NCI-H1092 (cell line): ENCODE measurements at places on chromosomes 1 and 21.

DNA sequence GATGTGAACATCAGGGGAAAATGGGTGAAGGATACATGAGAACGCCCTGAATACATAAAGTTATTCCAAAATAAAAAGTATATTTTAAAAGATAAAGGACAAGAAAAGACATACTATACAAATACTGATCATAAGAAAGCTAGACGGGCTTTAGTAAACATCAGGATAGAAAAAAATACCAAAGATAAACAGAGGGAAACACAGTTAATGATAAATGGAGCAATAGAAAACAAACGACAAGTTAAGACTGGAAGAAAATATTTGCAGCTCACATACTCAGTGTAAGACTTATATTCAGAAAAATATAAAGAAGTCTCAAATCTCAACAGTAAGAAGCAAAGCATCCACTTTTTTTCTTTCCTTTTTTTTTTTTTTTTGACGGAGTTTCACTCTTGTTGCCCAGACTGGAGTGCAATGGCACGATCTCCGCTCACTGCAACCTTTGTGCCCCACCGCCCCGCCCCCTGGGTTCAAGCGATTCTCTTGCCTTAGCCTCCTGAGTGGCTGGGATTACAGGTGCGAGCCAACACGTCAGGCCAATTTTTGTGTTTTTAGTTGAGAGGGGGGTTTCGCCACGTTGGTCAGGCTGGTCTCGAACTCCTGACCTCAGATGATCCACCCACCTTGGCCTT is 94.8 kb downstream of the OMA1 start:
- no peak for DNase-seq

- peak; percentile 63 for DNase-seq
Measured at GRCh38 chr1:87335175-87335884, 6.7 kb downstream of the LMO4 start.

DNA sequence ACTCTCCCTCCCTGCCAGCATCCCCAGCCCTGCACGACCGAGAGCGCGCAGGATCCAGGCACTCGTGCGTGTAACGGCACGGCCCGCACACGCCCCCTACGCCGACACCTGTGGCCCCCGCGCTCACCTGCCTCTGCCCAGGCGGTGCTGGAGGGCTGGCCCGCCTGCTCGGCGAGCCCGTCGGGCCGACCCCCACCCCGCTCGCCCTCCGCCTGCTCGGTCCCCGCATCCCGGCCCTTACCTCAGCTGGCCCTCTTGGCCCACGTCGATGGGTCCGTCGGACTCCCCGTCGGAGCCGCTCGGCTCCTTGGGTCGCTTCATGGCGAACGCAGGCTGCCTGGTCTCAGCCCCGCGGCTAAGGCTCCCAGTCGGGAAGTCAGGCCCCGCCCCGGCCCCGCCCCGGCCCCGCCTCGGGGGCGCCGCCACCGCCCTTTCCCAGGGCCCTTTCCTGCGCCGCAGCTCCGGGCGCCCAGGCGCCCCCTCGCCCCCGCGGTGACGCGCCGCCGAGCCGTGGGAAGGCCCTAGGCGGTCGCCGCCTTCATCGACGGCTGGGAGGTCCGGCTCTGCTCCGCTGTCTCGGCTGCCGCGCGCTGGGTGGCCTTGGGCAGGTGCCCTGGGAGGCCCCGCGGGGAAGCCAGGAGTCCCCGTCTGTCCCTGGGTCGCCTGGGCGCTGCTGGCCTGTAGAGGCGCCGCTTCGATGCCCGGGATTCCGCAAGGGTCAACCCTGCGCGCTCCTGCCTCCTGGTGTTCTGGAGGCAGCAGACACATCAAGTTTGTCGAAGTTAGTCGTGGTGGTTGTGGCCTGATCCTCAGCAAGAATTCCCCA is at the start of gene HEYL:
Gene HEYL (minus strand): TSS at position 339 of the 826 bp plus-strand sequence. CDS start 18 bp downstream, at position 321.
- DNase-seq, result no peak

DNA sequence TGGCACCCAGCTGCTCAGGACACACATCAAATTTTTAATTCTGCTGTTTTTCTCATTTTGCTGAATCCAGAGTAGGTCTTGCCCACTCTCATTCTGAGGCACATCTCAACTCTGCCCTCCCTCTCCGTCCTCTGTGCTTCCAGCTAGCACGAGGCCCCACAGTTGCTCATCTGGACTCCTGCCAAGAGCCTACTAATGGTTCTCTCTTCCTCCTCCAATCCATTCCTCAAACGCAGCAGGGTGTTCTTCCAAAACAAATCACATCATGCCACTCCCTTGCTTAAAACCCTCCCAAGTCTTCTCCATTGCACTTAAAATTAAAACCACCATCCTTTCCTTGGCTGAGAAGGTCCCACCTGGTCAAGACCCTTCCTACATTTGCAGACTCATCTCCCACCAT is 49.8 kb upstream of the SCAF4 start:
- no peak for DNase-seq

DNA sequence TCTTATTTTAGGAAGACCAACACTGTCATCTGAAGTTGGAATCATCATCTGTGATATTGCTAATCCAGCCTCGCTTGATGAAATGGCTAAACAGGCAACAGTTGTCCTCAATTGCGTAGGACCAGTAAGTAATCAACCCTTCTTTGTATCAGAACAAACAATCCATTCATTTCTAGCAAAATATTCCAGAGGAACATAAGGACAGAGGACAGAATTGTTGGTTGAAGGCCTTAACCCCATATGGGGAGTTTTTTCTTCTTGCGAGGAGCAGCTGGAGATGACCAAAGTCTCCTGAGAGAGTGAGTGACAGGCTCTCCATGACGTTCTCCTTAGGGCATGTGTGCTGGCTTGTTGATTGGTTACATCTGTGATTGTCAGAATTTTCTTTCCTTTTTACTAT is 2.7 kb downstream of the SCCPDH start:
- no peak for DNase-seq
